ENCODE measurements at places on chromosomes 3 and 15.

GRCh38 chr3:42036483-42036823 is 54.7 kb upstream of the TRAK1 start:
- no peak for DNase-seq

- no peak for DNase-seq
These were observed 11.3 kb upstream of the THRB start for GRCh38 chr3:24505691-24506550.

GRCh38 chr3:62768896-62769295 is 106.3 kb downstream of the CADPS start:
- no peak for DNase-seq

DNA sequence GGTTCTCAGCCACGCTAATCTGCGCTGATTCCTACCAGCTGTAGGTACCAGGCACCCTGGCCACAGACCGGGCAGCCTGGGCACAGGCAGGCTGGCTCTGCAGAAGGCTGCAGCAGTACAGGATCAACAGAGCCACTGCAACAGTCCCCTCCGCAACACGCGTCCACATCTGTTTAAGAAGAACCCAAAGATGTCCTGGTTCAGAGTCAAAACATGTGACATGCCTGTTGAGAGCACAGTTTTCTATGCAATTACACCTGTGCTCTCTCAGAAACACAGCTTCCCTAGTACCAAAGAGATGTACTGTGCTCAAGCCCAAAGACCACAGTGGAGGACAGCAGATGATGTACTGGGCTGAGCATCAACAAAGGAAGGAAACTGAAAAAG is 18.8 kb downstream of the LRIG1 start:
- no peak for DNase-seq

GRCh38 chr15:64166102-64166890 is 3.5 kb upstream of the PPIB start:
- DNase-seq: no peak

DNA sequence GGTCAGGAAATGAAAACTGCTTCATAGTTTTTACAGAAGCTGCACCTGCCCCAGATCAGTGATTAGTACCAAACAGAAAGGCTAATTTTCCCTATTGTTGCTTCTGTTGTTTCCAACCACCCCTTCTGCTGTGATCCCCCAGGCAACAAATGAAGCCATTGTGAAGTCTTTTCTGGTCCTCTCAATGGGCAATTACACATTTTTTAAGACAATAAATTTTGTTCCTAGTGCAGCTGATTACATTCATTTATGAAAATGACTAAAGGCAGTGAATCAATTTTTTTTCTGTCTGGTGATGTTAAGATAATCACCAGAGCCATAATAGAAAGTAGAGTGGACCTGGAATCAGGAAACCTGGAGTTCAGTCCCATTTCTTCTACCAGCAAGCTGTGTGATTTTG is 32.7 kb downstream of the GLDN start:
- DNase-seq: no peak

GRCh38 chr3:115248274-115248673 is 101.2 kb upstream of the ZBTB20 start:
- DNase-seq: no peak

DNA sequence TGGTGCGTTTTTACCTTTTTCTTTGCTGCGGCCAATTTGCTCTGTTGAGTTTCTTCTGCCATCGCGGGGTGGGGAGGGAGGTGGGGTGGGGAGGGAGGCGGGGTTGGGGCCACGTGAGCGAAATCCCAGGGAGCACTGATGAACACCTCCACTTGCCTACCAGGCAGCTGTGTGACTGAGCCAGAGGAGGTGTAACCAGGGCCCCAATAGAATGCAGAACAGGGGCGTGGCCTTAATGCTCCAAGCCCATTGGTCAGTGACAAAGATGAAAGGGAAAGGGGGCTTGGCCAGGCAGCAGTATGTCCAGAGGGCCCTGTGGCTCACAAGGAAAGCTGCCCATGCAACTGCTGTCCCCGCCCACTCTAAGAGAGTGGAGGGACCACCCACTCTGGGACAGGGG is 21.4 kb upstream of the OR4F6 start:
- DNase-seq: no peak

- DNase-seq: peak; percentile 1
These were observed 61.5 kb downstream of the CGGBP1 start for GRCh38 chr3:87997298-87997697.

GRCh38 chr3:142846779-142847577 is 41.9 kb downstream of the PCOLCE2 start:
- DNase-seq: no peak

DNA sequence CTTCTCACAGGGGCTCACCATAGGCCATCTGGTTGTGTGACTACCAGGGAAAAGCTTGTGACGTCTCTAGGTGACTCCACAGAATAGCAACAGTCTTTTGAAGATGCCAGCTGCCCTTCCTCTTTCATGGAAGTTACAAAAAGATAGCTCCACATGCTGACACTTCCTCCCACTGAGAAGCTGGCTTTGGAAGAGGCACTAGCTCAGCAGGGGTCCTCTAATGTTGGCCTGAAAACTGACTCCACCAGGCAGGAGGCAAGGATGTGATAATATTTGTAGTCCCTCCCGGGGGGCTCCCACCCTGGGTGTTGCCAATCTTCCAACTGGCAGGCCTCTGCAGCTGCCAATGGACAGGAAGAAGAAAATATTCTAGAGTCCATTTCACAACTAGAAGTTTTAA is 343.5 kb downstream of the NEK10 start:
- DNase-seq: no peak

- no peak for DNase-seq
These were observed 132.3 kb downstream of the LRRK1 start for GRCh38 chr15:101051291-101052030.

DNA sequence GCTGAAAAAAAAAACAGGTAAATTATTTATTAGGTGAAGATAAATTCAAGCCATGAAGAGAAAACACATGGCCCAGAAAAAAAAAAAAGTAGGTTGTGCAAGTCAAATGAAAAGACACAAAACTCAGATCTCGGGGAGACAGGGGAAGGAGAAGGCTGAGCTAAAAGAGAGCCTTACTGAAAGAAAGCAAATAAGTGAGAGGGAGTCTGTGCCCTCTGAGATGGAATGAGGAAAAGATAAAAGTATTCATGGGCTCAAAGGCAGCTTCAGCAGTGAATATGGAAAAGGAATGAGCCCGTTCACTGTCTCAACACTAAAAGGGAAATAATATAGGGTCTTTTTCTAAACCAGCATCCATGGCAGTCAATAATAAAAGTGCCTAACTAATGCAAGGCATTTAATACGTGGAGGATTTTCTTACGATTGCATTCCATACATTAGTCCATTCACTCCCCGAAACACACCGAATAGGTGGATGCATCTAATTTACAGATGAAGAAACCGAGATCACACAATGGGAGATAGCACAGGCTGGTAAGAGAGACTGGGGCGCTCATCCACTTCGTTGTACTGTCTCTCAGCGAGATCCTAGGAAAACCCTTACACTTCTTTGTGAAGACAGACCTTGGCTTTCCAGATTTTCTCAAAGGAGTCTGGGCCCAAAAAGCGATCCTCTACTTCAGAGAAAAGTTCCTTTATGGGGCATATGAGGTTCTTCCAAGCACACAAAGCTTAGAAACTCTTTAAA is 1.1 kb downstream of the TFDP2 start:
- no peak for DNase-seq

- DNase-seq: no peak
These were observed 99.7 kb downstream of the TCF12 start for GRCh38 chr15:57018151-57018550.

GRCh38 chr15:40293905-40294895 is 11.3 kb upstream of the ANKRD63 start:
- no peak for DNase-seq

- DNase-seq: no peak
These were observed 26.2 kb downstream of the TRAK1 start for GRCh38 chr3:42117175-42118008.

- no peak for DNase-seq
These were observed 59.2 kb upstream of the C15orf39 start for GRCh38 chr15:75142499-75142898.

GRCh38 chr15:71591057-71591456 is 219.3 kb upstream of the NR2E3 start:
- DNase-seq: no peak

- DNase-seq: no peak
These were observed 27.7 kb upstream of the ANO10 start for GRCh38 chr3:43649365-43649968.

- DNase-seq: no peak
These were observed 1.6 kb downstream of the EIF4E3 start for GRCh38 chr3:71723452-71724170.

- DNase-seq: no peak
These were observed 83.8 kb downstream of the TGFBR2 start for GRCh38 chr3:30690199-30690598.

DNA sequence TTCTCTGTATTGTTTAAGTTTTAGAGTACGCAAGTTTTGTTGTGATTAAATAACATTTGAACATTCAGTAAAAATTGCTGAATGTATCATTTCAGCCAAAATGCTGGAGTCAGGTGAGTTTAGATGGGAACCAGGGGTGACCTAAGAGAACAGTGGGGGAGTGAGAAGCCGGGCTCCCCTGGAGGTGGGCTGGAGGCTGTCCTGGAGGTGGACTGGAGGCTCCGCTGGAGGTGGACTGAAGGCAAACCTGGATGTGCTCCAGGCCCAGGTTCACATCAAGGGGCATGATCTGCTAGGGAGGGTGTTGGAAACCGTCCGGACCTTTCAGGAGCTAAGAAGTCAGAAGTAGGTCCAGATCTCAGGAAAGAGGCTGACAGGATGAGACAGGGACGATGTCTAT is 23.7 kb downstream of the DNAJB8 start:
- DNase-seq: no peak

GRCh38 chr3:155646128-155646527 is 98.7 kb downstream of the PLCH1 start:
- no peak for DNase-seq

DNA sequence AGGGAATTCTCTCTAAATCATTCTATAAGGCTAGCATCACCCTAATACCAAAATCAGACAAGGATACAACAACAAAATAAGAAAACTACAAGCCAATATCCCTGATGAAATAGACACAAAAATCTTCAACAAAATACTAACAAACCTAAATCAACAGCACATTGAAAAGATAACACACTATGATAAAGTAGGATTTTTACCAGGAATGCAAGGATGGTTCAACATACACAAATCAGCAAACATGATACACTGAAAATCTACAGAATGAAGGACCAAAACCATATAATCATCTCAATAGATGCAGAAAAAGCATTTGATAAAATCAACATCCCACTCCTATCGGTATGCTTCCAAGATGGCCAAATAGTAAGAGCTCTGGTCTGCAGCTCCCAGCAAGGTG is 39.5 kb downstream of the ALDH1A2 start:
- DNase-seq: no peak

- DNase-seq: no peak
These were observed 9.0 kb upstream of the STRIT1 start for GRCh38 chr3:155302481-155302880.

DNA sequence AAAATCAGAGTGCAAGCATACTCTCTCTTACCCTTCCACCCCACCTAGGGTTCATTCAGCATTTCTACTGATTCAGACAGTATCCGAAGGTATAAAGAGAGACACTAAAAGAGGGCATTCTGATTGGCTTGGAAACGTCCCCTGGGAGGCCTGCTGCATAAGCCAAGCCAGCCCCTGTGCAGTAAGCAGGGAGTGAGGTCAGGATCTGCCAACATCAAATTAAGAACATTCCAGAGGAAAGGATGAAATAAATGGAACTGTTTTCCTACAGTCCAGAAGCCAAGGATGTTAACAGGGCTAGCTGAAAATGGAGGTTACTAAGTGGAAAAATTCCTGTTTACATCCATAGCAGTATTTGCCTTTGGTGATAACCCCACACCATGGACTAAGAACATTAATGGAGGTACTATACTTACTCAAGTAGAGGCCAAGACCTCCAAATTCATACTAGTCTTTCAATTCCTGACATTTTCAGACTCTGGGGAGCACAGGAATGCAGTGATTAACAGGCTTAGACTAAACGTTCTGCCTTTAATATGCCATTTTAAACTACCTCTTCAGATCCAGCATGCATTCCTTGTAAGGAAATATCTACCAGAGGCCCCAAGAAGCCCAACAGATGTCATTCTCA is 34.5 kb downstream of the NPTN start:
- DNase-seq: no peak

DNA sequence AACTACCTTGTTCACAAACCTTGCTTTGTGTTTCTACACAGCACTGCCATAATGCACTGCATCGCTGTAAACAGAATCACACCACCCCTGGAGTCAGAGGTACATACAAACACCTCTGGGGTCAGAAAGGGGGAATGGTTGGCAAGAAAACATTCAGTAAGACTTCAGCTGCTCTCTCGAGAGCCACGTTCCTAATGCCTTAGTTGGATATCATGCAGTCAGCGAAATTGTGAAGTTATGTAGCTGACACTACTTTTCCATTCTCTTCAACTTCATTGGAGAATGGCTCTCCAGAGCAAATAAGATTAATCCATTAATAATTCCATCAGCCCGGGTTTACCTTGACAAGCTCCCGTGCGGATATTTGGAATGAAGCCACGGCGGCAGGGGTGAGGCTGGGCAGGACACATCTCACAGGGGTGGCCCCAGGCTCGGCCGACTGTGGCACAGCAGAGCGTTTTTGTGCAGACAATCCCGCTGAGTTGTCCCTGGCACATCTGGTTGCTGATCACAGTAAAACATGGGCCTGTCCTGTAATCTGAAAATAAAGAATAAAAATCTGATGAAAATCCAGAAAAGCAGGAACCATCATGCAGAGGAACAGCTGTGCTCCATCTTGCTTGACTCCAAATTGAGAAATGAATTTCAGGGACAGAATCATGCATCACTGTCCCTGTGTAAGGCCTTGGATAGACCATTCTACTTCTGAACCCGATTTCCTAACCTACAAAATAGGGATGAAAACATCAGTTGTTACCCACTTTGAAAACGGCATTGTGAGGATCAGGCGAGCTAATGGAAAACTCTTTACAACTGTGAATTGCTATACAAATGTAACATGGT is 108.0 kb downstream of the FBN1 start:
- no peak for DNase-seq

- DNase-seq: no peak
These were observed 147.6 kb downstream of the IL20RB start for GRCh38 chr3:137105277-137105977.

GRCh38 chr3:159882790-159883779 is 105.5 kb upstream of the IL12A start:
- no peak for DNase-seq

DNA sequence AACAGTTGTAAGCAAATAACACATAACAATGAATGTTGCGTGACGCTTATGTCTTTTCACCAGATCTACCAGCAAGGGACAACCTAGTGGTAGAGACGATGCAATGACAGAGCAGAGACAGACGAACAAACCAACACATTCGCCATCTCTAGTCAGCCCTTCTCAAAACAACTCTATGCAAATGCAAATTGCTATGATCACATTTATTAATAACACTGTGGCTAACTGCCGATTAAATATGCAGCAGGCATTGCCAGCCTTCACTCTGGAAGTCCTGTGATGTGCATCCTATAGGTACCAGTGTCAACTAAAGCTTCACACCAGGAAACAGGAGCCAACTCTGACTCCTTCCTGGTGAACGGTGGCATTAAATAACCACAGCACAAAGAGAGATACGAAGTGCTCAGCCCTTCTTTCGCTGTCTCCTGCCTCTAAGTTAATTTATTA is 94.2 kb downstream of the FOXP1 start:
- no peak for DNase-seq

GRCh38 chr3:66525771-66526170 is 24.9 kb upstream of the LRIG1 start:
- DNase-seq: no peak
